ENCODE measurements at places on chromosomes 2 and 18.

DNA sequence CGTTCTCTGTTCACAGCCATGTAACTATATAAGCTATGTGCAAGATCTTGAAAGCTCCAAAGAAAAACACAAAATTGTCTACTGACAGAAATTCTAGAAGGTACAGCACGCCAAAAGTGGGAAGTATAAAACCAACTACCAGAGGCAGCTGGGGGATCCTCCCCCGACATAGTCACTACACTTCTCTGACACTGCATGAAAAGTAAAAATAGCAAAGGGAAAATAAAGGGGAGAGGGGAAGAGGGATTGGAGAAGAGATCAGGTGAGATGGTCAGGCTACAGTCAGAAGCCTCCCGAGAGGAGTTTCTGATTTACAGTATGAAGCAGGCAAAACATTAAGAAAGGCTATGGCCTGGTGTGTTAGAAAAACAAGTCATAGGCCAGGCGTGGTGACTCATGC, 39.8 kb upstream of the PCBP1 start:
- no peak for DNase-seq

DNA sequence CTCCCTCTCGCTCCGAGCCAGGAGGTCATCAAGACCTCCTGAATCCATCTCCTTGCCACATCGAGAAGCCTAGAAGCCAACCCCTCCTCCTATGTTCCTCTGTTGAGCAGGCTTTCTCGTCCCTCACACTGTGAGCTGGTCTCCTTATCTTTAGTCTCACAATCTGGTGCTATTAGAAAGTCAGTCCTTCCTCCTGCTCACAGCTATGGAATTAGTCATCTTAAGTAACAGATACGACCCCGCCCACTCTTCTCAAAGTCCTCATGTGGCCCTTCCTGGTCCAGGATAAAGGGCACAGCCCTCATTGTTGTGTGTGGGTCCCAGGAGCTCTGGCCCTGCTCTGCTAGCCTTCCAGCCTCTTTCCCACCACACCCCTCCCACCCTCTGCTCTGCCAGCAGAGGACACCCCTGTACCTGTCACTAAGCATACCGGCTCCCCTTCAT, 41.4 kb upstream of the TRIB2 start:
- no peak for DNase-seq

DNA sequence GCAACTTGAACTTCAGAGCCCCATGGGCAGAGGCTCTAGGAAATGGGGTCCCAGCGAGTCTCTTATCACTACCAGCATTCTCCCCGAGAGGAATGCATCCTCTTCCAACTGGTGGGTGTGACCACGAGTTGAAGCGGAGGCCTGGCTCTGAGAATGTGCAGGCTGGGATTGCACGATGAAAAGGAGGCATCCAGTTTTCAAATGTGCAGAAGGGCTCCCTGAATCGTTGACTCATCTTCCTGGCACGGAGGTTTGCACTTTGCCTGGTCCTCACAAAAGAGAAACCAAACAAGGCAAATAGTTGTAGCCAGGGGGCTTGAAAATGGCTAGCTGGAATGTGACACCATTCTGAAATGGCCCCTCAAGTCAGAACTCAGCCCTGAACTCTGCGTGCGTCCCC, 216.7 kb downstream of the GLI2 start:
- DNase-seq, result peak; percentile 6

GRCh38 chr2:219335373-219335786, 2.8 kb upstream of the RESP18 start:
- no peak for DNase-seq

GRCh38 chr18:61470031-61470674, 136.9 kb downstream of the CDH20 start:
- no peak for DNase-seq

DNA sequence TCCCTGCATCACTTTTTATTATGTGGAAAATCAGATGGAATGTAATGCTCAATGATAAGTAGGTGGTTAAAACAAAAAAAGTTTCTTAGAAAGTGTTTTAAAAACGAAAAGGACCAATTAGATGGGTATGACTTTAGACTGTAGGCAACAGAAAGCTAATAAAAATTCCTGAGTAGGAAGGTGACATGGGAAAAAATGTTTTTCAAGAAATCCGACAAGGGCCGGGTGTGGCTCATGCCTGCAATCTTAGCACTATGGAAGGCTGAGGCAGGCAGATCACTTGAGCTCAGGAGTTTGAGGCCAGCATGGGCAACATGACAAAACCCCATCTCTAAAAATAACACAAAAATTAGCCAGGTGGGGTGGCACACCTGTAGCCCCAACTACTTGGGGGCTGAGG, 126.1 kb downstream of the THADA start:
- DNase-seq, result no peak

- no peak for DNase-seq
Measured at GRCh38 chr2:109527846-109528705, 85.7 kb downstream of the SEPTIN10 start.

- no peak for DNase-seq
Measured at GRCh38 chr2:199911877-199912161, 726 bp downstream of the C2orf69 start.

DNA sequence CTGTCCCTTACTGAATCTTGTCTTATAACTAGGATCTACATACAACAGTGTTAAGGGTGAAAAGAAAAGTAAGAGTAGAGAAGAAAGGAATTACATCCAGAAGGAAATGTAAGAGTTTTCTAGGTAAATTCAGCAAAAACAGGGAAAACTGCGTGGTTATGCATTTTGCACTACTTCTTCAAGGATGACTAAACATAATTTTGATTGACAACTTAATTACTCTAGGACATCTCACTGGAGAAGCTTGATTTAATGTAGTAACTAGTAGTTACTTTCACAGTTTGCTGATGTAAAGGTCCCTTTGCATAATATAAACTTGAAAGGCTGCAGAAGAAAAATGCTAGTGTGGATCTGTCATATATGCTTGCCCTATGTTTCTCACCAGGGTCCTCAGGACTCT, 213.4 kb upstream of the CYP26B1 start:
- DNase-seq, result no peak

GRCh38 chr2:33085646-33086045, 138.9 kb downstream of the LTBP1 start:
- no peak for DNase-seq

- DNase-seq, result no peak
Measured at GRCh38 chr18:72783530-72783929, 84.3 kb downstream of the NETO1 start.

DNA sequence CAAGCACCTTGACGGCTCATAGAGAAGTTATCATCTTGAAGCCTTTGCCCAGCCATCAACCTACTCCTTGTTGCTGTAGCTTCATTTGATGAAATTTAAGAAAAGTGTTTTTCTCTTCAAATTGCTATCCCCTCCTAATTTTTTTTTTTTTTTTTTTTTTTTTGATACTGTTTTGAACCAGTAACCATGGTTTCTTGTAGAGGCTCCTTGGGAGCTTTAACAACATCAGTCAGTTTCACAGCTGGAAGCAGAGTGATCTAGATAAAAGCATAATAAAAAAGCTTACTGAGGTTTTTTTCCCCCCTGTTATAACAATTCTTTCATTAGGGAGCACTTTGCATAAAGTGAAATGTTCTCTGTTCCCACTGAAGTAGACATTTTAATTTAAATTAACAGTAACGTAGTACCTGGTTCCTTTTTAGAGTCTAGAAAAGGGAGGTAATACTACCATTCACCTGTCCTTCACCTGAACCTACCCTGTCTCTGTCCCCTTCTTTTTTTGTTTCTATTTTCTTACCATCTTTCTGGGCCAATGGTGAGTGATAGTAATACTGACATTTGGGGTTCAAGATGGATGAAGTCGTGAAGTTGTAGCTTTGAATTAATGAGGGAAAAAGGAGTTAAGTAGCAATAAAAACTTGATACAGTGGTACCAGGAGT, 101.5 kb downstream of the NCOA1 start:
- no peak for DNase-seq

- DNase-seq, result no peak
Measured at GRCh38 chr2:190551928-190552327, 17.4 kb upstream of the NEMP2 start.

- DNase-seq, result no peak
Measured at GRCh38 chr2:42598656-42599055, 30.2 kb downstream of the MTA3 start.

- DNase-seq, result no peak
Measured at GRCh38 chr2:82314836-82315472, 2010.4 kb upstream of the LRRTM1 start.

GRCh38 chr2:24853996-24854395, 60.8 kb downstream of the CENPO start:
- DNase-seq, result no peak

DNA sequence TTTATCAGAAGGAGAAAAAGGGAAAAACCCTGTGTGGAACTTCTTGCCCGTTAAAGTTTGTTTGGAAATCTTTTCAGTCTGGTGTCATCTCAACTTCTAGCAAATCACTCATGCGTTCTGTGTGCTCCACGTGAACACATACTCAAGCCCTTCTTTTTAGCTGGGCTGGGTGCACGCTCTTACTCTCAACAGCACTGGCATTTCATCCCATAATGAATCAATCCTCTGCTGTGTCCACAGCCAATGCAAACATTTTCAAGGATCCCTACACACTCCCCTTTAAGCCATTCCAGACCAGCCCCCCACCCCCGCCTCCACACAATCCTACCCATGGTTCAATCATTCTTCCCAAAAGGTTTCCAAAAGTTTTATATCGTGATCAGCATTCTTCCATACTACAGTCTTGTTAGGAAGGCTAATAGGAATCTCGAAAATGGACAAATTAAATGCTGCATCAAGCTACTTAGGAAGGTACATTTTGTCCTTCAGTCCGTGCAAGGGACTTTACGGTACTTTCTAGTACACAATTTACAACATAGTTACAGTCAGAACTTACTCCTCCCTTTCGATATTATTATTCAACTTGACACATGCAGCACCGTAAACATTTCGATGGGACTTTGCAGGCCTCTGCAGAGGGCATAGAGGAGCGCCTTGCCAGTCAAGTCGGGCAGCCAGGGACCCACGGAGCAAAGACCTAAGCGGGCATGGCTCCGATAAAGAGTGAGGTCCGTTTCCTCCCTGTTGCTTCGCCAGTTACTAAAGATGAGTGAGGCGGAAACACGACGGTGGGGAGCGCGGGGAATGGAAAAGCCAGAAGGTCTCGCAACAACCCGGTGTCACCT, 1.4 kb downstream of the PTGR3 start:
- DNase-seq, result no peak

- no peak for DNase-seq
Measured at GRCh38 chr2:88880441-88880953, 189.0 kb downstream of the RPIA start.

DNA sequence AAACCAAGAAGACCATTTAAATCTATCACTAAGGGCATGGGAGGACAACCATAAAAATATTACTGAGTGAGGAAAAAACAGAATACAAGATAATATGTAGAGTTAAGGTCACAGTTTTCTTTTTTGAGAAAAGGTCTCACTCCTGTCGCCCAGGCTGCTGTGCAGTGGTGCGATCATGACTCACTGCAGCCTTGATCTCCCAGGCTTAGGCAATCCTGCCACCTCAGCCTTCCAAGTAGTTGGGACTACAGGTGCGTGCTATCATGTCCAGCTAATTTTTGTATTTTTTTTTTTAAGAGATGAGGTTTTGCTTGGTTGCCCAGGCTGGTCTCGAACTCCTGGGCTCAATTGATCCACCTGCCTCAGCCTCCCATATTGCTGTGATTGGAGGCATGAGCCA, 24.0 kb downstream of the POLR1A start:
- DNase-seq, result no peak

- no peak for DNase-seq
Measured at GRCh38 chr18:29154758-29155725, 978.1 kb upstream of the CDH2 start.

DNA sequence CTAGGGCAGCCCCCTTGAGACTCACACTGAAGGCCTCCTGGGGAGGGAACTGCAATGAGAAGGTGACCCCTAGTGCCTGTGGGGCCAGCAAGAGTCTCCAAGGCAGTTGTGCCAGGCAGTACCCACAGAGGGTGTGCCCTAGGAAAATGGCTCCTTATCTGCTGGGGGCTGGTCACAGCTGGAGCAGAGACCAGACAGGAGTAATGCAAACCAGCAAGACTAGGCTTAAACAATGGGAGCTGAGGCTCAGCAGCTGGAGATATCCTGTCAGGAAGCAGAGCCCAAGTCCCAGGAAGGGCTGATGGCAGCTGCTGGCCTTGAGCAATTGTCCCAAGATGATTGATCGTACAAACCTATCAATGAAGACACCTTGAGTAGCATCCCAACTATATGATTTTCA, 26.8 kb upstream of the E2F6 start:
- DNase-seq, result no peak

DNA sequence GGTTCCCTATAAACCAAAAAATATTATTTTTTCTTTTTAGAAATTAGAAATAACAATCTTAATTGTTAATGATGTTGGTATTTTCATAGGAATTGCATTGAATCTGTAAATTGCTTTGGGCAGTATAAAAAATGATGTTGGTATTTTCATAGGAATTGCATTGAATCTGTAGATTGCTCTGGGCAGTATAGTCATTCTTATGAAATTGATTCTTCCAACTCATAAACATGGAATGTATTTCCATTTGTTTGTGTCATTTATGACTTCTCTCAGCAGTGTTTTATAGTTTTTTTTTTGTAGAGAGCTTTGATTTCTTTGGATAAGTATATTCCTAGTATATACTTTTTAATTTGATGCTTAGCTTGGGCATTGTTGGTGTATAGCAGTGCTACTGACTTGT, 82.0 kb upstream of the NT5C1B start:
- no peak for DNase-seq

DNA sequence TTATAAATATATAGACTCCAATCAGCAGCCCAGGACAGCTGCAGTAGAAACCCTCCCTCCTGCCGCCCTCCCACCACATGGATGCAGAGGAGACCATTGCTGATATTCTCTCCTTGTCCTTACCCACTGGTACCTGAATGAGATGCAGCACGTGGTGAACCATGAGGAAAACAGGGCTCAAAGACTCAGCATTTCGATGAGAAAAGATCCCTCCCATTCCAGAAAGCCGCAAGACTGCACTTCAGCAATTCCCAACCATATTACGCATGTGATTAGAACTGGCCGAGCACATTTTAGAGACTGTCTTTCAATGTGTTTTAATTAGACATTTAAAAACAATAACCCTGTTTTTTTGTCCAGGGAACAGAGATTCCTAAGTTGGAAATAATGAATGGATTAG, 125.5 kb downstream of the NRP2 start:
- no peak for DNase-seq

GRCh38 chr2:15069149-15069548, 436.6 kb downstream of the LRATD1 start:
- no peak for DNase-seq

DNA sequence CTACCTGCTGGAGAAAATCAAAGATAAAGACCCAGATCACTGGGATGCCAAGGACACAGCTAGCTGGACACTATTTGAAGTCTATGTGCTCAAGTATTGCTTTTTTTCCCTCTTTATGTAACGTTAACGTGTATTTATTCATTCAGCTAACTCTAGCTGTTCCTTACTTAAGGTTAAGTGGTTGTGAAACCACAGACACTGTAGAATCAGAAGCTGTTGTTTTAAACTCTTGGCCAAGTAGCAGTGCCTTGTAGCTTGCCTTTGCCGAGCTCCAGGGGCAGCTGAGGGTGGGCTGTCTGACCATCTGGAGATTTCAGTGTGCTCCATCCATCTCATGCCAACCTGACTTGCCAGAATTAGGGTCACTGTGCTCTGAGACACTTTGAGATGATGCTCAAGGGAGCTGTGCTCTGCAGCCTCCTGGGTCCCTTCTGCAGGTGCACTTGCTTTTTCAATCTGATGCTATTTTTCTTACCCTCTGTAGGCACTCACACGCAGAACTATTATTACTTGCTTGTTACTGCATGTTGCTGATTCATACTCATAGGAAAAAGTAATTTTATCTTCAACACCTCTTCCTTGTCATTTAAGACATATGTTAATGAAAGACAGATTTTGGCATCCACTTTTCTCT, 116.2 kb downstream of the METTL8 start:
- DNase-seq, result no peak
